ENCODE measurements at places on chromosomes 1 and 21.

DNA sequence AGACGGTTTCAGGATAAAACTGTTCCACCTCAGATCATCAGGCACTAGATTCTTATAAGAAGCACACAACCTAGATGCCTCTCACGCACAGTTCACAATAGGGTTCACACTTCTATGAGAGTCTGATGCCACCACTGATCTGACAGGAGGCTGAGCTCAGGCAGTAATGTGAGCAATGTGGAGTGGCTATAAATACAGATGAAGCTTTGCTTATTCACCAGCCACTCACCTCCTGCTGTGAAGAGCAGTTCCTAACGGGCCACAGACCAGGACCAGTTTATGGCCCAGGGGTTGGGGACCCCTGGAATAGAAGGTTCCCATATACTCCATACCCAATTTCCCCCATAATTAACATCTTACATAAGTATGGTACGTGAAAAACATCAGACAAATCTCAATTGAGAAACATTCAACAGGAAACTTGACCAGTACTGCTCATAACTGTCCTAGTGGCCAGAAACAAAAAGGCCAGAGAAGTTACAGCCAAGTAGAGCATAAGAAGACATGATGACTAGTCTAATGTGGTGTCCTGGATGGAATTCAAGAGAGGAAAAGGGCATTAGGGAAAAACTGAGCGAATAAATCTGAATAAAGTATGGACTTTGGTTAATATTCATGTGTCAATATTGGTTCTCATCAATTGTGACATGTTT is 24.7 kb upstream of the IGSF5 start:
- no peak overlapping the region for H3K4me3 ChIP-seq

- DNase-seq, result no peak
- no peak overlapping the region for H3K27ac ChIP-seq
- no peaks in the 10 kb centered on the region for H3K4me1 ChIP-seq
Measured at GRCh38 chr21:28229814-28230213, 762.9 kb downstream of the LTN1 start.

GRCh38 chr1:225450491-225451191 is 22.8 kb upstream of the LBR start:
- DNase-seq, result no peak
- no peaks in the 10 kb centered on the region for H3K36me3 ChIP-seq
- no peaks in the 10 kb centered on the region for H3K27me3 ChIP-seq
- H3K27ac ChIP-seq, result no peak overlapping the region

DNA sequence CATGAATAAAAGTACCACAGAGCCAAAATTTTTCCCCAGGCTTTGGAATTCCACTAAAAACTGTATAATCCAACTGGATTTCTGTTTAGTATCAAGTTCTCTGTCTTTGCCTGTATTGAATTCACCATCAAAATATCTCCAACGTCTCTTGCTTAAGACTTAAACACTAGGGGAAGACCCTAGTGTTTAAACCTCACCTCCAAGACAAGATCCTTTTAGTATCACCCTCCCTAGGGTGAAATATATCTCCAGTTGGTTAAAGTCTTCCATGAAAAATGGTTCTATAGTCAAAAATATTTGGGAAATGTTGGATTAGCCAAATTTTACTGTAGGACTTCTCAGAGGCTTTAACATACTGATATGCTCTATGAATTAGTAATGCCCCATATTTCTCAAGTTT is 8.1 kb upstream of the XCL1 start:
- no peaks in the 10 kb centered on the region for H3K36me3 ChIP-seq
- no peak overlapping the region for H3K27ac ChIP-seq
- no peak for DNase-seq
- H3K4me3 ChIP-seq, result no peak overlapping the region

DNA sequence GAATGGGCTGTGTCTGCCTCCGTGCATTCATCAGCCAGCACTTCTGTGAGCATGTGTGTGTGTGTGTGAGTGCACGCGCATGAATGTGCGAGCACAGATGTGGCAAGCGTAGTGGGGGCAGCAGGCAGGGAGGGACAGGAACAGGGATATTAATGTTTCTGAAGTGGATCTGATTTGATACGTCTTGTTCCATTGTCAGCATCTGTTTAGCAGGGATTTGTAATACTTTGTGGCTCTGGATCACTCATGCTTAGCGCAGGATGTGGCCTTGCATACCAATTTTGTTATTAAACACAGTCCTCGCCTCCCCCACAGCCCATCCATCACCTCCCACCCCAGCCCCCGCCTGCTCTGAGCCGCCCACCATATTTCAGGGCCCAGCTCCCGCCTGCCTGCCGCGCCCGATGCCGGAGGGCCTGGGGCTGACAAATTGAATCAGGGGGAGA is 52.4 kb downstream of the TMEM53 start:
- DNase-seq, result no peak
- H3K36me3 ChIP-seq, result no peaks in the 10 kb centered on the region
- no peaks in the 10 kb centered on the region for H3K4me1 ChIP-seq
- peaks cover 8% of the 10 kb centered on the region for H3K27me3 ChIP-seq
- H3K27ac ChIP-seq, result no peak overlapping the region

- H3K36me3 ChIP-seq, result no peaks in the 10 kb centered on the region
- no peaks in the 10 kb centered on the region for H3K27me3 ChIP-seq
- no peak overlapping the region for H3K27ac ChIP-seq
- no peak for DNase-seq
- no peak overlapping the region for H3K4me3 ChIP-seq
Measured at GRCh38 chr21:31364253-31364945, 20.3 kb upstream of the TIAM1 start.

- DNase-seq, result no peak
- H3K27me3 ChIP-seq, result no peaks in the 10 kb centered on the region
- H3K4me3 ChIP-seq, result no peak overlapping the region
- no peaks in the 10 kb centered on the region for H3K4me1 ChIP-seq
- H3K27ac ChIP-seq, result no peak overlapping the region
- H3K36me3 ChIP-seq, result no peaks in the 10 kb centered on the region
Measured at GRCh38 chr1:241684108-241684507, 32.0 kb downstream of the WDR64 start.

- no peaks in the 10 kb centered on the region for H3K27me3 ChIP-seq
- no peaks in the 10 kb centered on the region for H3K36me3 ChIP-seq
- no peaks in the 10 kb centered on the region for H3K4me1 ChIP-seq
- no peak overlapping the region for H3K4me3 ChIP-seq
- DNase-seq, result no peak
Measured at GRCh38 chr1:40439247-40439646, 11.0 kb upstream of the ZFP69B start.

DNA sequence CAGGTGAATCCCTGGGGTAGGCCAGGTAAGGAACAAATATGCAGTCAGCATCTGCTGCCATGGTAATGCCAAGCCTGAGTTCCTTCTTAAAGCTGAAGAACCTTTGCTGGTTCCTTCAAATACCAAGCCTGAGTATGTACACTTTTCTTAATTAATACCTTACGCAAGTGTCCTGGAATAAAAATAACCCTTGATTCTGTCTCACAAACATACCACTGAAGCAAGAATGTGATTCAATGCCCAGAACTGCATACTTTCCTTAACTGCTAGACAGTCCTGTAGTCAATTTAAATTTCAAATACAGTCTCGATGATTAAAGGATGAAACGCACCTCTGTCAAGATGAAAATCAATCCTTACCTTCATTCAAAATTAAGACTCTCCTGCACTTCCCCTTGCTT is 634.0 kb upstream of the CHRM3 start:
- DNase-seq, result no peak
- no peaks in the 10 kb centered on the region for H3K36me3 ChIP-seq
- no peaks in the 10 kb centered on the region for H3K27me3 ChIP-seq
- no peaks in the 10 kb centered on the region for H3K4me1 ChIP-seq

GRCh38 chr1:9413877-9414213 is 121.2 kb downstream of the SPSB1 start:
- no peak overlapping the region for H3K4me3 ChIP-seq
- peak; percentile 90 for DNase-seq
- peak overlapping the region; percentile 92 for H3K27ac ChIP-seq
- H3K36me3 ChIP-seq, result no peaks in the 10 kb centered on the region

DNA sequence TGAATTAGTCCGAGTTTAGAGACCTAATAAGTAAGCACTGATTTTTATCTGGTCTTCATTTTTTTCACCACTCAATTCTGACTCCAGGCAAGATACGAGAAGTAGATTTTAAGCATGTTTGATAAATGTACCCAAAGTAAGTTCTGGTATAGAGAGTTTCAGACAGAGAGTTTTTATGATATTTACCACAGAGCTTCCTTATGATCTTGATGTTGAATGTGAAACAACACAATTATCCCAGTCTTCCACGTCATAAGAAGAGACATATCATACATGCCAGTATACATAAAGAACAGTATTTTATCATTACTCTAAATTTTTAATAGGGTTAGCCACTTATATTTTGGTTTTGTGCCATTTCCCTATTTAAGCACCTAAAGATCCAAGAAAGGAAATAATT is 7.8 kb upstream of the NCMAP start:
- DNase-seq, result no peak
- no peaks in the 10 kb centered on the region for H3K36me3 ChIP-seq
- no peaks in the 10 kb centered on the region for H3K27me3 ChIP-seq
- no peaks in the 10 kb centered on the region for H3K4me1 ChIP-seq

GRCh38 chr1:24252185-24252780 is 65.2 kb upstream of the IFNLR1 start:
- no peak for DNase-seq
- no peak overlapping the region for H3K27ac ChIP-seq
- H3K27me3 ChIP-seq, result no peaks in the 10 kb centered on the region
- no peaks in the 10 kb centered on the region for H3K36me3 ChIP-seq
- no peaks in the 10 kb centered on the region for H3K4me1 ChIP-seq
- H3K4me3 ChIP-seq, result no peak overlapping the region

- H3K27ac ChIP-seq, result no peak overlapping the region
- no peak overlapping the region for H3K4me3 ChIP-seq
- DNase-seq, result no peak
- H3K4me1 ChIP-seq, result no peaks in the 10 kb centered on the region
- no peaks in the 10 kb centered on the region for H3K36me3 ChIP-seq
Measured at GRCh38 chr1:245776139-245776538, 621.4 kb downstream of the KIF26B start.

DNA sequence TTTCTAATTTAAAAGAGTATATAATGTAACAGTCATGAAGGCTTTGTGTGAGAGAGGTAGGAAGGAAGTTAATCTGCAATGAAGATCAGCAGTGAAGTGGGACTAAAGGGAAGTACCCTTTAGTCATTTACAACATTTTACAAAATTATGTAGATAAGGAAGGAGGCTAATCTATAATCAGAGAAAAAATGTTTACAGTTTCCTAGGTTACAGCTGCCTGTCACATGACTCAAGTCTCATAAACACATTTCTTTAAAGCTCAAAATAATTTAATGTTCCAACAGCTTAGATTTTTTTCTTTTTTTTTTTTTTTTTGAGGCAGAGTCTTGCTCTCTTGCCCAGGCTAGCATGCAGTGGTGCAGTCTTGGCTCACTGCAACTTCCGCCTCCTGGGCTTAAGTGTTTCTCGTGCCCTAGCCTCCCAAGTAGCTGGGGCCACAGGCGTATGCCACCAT is 26.2 kb upstream of the CAP1 start:
- H3K27ac ChIP-seq, result no peak overlapping the region
- DNase-seq, result no peak
- H3K36me3 ChIP-seq, result no peaks in the 10 kb centered on the region
- no peaks in the 10 kb centered on the region for H3K27me3 ChIP-seq
- no peak overlapping the region for H3K4me3 ChIP-seq
- H3K4me1 ChIP-seq, result no peaks in the 10 kb centered on the region

DNA sequence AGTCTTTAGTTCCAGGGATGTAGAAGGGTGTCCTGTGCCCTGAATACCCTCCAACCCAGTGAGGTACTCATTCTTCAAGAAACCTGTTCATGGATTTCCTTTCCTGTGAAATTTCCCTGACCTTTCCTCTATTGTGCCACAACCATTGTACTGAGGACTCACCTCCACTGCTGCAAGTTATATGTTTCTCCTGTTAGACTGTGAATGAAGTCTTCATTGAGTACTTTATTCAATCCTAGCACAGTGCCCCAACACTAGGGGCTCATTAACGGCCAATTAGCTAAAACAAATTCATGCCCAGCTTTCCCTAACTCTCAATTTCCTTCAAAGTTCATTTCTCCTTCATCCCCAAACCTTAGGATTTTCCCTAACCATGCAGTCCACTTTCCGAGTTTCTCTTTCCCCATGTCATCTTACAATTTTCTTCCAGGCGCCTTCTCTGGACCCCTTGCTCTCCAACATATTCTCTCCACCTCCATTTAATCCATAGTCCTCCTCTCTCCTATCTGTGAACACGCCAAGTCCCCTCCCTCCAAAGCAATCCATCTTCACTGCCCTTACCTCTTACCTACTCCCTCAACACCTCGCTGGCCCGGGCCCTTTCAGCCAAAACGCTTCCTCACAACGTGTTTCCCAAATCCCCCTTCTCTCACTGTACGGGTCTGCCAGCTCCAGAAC is 1.3 kb downstream of the TRIM33 start:
- no peaks in the 10 kb centered on the region for H3K36me3 ChIP-seq
- no peak for DNase-seq
- H3K4me1 ChIP-seq, result no peaks in the 10 kb centered on the region
- H3K4me3 ChIP-seq, result peak overlapping the region; percentile 78

All from ascending aorta (tissue), 2 donors.